ENCODE measurements at places on chromosomes 2 and 18.

GRCh38 chr2:237456200-237456843 lies 30.7 kb upstream of the MLPH start:
- no peak for DNase-seq

DNA sequence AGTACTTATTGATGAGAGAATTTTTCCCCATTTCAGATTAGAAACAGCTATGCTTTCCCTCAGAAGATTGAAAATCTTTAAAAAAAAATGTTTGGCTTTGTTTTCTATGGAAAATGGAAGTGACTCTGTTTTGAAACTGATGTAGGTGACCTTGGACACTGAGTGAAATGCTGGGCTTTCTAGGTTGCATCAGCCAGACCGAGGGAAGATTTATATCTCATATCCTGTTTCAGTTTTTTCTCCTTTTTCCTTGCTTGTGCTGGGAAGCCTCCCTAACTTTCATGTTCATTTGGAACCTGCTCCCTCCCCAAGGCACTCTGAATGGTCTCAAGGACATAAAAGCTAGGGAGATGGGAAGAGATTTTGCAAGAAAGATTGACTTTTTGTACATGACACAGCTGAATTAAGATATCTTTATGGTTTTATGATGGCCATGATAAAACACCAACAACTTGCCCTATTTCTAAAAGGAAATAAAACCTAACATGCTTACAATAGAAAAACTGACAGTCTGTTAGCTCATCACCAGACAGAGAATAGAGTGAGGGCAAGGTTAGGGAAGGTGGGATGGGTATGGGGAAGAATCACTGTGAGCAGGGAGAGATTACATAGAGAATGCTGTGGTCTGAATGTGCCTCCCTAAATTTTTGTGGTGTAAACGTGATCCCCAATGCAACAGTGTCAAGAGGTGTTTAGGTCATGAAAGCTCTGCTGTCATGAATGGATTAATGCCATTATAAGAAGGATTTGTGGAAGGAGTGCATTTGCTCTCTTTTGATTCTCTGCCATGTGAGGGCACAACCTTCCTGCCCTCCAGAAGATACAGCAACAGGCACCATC lies 249.7 kb downstream of the TPGS2 start:
- no peak for DNase-seq

GRCh38 chr2:118221536-118222272 lies 133.4 kb downstream of the INSIG2 start:
- DNase-seq, result peak; percentile 72

DNA sequence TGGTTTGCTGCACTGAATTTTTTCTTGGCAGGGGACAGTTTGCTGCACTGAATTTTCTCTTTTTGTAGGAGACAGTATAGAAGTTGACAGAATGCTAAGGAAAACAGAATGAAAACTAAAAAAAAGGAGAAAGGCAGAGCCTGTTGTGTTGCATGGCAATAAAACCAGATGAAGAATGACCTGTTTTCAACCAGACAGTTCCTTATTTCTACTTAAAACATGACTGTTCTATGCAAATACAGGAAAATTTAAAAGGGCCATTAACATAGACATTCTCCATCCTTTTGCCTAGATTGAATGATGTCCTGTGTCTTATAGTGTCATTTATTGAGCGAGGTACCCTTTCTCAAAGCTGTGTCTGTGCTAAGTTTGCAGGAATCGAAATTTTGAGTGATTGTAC lies 33.3 kb downstream of the ABI2 start:
- DNase-seq, result peak; percentile 5

DNA sequence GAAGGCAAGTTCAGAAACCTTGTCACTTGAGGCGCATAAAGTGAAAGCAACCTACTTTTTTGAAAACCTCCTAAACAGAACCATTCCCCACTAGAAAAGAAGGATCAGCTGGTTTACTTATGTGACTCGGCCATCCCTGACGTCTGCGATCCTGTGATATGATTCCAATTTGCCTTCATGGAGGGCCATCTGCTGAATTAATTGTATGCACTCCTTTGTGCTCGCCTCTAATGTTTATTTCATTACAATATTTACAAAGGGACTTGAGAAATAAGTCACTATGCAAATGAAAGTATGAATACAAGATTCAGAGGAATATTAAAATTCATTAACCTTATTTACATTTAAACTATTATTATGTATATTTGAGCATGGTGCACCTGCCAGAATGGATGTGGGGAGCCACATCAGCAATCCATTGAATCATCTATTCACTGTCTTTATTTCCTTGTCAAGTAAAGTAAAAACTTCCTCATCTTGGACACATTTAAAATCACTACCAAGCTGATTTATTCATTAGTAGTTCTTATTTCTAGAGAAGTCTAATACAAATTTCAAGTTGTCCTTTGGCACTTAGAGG lies 96.5 kb downstream of the RBM43 start:
- DNase-seq, result no peak

GRCh38 chr2:45205985-45206384 lies 196.7 kb upstream of the SIX2 start:
- DNase-seq, result no peak

- DNase-seq, result no peak
Observed at GRCh38 chr2:232276733-232277313, 101.7 kb upstream of the ALPP start.

DNA sequence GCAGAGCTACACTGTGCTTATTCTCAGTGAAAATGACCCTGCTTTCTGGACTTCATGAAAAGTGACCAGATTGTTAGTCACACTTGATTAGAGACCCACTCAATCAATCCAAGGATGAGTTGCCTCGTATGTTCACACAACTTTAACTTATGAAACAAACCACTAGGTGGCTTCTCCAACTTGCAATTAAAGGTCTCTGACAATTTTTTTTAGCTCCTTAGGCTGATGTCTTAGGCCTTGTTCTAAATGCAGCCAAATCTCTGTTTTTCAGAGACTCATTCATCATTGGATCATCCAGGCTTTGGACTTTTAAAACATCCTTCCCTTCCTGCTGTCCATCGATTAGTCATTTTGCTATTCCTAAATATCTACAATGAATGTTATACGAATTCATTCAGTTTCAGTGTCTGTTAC lies 63.4 kb downstream of the MREG start:
- peak; percentile 57 for DNase-seq

DNA sequence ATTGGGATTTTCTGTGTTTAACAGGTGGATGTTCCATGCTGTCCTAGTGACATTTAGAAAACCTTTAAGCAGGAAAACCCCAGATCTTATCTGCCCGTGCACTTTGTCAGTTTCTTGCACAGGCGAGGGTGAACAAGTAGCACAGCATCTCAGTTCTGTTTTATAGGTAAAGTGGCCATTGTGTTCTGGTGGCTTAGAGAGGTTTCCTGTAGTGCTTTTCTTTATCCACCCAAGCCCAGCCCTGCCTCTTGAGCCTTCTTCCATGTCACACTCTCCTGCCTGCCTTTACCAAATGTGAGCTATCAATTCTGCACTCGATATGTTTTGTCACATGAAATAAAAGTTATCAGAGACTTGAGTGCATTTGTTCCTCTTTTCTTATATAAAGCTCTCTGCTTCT lies 135.3 kb upstream of the NOSTRIN start:
- DNase-seq, result no peak

Measured in inflammatory macrophage treated with lipopolysaccharide for 4 hours (primary cell).